Activated CD4-positive, alpha-beta T cell treated with anti-CD3 and anti-CD28 coated beads for 24 hours (primary cell): ENCODE measurements at places on chromosomes 11 and 22.

GRCh38 chr22:46739094-46739870, 1.2 kb upstream of the CERK start:
- peak; percentile 60 for DNase-seq

DNA sequence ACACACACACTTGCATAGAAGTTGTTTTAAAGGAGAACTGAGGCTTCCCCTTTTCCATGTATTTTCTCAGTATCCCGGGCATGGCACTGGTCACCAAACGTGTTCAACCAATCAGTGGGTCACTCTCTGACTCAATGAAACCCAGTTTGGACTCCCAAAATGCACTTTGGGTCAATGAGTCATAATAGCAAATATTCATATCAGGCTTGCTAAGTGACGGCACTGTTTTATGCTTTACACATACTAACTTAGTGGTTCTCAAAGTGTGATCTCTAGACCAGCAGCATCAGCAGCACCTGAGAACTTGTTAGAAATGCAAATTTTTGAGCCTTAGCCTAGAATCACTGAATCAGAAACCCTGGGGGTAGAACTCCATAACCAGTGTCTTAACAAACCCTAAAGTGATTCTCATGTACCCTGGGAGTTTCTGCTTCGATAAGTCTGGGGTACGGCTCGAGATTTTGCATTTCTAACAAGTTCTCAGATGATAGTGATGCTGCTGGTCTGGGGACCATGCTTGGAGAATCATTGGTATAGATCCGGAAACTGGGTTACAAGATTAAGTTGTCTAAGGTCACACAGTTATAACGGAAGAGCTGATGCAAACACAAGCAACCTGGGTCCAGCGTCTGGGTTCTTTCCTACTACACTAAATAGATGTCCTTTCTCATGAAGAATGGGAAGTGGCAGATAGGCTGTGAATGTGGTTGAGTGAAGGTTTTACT, 35.6 kb downstream of the ETS1 start:
- DNase-seq: no peak

- DNase-seq: no peak
These were observed 15.2 kb downstream of the SHANK3 start for GRCh38 chr22:50687829-50688228.

DNA sequence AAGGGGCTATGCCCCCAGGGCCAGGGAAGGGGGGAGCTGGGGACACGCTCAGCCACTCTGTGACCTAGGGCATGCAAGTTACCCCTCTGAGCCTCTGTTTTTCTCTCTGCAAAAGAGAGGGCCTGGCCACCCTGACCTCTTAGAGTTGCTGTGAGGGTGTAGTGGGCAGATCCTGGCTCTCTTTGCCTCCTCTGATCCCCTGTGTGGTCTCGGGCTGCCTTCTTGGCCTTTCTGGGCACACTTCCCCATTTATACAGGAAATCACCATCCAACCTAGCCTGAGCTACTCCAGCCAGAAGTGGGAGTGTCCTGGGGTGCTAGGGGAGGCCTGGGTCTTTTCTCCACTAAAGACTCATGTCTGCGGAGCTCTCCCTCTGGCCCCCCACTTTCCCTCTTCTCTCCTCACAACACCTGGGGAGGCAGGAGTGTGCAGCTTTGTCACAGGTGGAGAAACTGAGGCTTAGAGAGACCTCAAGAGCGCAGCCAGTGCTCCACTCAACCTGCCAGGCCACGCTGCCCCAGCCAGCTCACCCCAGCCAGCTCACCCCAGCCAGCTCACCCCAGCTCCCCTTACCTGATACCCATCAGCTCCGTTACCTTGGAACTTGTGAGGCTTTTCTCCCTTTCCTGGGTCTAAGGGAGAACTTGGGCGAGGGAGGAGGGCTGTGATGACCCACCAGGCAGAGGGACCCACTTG, 1.4 kb downstream of the AIFM3 start:
- DNase-seq: no peak

DNA sequence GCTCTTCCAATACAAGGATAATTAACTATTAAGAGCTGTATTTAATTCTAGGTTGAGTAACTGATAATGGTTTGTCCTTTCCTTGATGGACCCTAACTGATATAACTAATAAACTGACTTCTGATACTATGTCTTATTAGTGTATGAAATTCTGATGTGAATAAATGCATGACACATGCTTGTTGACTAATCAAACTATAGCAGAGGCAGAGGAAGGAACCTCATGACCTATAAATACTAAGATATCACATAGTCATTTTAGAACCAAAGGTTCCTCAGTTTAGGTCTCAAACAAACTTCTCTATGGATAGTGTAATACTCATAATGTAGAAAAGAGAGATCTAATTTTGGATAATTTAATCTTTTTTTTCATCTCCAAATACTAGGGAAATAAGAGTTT, 4.8 kb upstream of the HBD start:
- no peak for DNase-seq
